Activated CD4-positive, alpha-beta memory T cell treated with anti-CD3 and anti-CD28 coated beads, Interleukin-2, amount 10 ng/mL, durations not matched to agents 7 days and 5 days (primary cell): ENCODE measurements at places on chromosomes 3 and 15. TPM values are rescaled to one million over a fixed set of nuclear protein-coding genes. Genes with fewer than 3 reads are reported as not detected.

MME gene
- total RNA-seq = not detected

RABL3 gene
- 22.3 TPM for total RNA-seq

SPINK8 gene
- total RNA-seq = not detected

METTL6 gene
- total RNA-seq = 16.1 TPM

SH3GL3 gene
- not detected for total RNA-seq

TRPM1 gene
- not detected for total RNA-seq

SERINC4 gene
- total RNA-seq = 0.18 TPM

KBTBD12 gene
- not detected for total RNA-seq

AGBL1 gene
- total RNA-seq = not detected

NT5DC2 gene
- total RNA-seq = 28.1 TPM

CMSS1 gene
- total RNA-seq = 28.0 TPM
